ACHN (cell line): ENCODE measurements at places on chromosomes 4 and X.
A peak's percentile ranks its signal among the peaks of the same experiment; 100 is the strongest.

DNA sequence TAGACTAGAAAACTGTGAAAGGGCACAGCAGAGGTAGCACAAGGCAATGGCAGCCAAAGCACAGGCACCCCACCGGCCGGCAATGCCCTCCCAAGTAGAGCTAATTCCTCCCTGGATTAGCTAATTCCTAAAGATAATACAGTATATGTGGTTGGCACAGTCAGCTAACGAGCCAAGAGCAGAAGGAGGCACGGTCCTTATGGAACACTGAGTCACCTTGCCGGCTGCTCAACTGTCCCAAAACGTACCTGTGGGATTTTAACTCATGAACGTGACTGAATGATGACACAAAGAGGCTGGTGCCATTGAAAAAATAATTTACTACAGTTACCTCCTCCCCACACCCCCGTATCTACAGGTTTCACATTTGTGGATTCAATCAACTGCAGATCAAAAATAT is 9.1 kb upstream of the FGFBP1 start:
- no peak for DNase-seq

GRCh38 chr4:185265942-185266341 is 56.5 kb downstream of the SNX25 start:
- no peak for DNase-seq

DNA sequence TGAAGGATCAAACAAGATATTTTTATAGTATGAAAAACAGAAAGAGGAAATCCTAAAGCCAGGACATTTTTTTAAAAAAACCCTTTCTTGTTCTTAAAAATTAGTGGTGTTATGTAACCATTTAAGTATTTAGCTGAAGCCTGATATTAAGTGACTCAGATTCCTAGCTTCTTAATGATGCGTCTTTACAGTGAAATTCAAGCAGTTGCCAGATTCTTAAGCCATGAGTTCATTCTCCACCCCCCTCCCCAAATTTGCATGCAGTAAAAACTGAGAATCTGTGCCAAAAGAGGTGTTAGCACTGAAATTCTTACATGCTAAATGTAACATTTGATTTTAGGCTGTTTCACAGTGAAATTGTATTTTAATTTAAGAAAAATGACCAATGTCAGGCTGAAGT is 180.8 kb downstream of the RAPGEF2 start:
- peak; percentile 80 for DNase-seq

DNA sequence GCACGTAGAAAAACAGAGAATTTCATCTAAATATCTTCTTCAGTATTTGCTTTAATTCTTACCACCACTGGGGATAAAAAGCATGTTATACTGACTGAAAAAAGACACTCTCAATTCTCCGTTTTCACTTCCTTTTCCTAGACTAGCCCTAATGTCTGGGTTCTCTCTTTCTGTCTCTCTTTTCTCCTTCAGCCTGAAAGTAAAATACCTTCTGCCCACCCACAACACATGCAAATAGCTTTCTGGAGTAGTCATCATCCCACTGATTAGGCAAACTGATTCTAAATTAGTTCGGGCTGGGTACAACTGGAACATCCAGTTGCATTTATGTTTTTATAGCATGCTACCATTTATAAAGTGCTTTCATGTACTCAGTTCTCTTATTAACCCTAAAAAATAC is 142.4 kb upstream of the ANKRD50 start:
- DNase-seq = no peak

DNA sequence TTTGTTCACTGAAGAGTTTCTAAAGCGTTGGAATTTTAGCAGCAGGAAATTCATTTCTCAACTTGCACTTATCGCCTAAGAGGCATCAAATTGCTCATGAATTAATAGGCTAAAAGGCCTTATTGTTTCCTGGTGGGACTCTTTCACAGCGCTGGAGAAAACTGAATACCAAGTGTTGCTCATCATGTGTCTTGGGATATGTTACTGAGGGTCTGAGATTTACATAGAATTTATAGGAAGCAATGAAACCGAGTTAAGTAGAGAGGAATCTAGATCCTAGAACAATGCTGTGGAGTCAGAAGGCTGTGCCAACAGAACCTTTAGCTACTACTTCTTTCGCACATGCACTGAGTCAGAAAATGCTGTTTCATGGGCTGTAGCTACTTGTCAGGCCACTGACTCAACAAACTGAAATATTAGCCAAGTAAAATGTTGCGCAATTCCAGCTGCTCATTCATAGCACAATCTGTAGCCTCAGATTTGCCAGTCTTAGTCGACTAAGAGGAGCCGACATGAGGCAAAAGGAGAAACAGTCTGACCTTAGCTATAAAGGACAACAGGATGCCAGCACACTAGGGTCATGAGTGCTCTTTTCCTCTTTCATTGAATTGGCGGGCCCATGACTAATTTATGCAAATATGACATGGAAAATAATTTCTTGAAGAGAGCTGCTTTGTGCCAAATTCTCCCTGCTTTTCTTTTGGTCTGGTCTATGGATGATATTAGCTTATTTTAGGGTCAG is 35.9 kb upstream of the CXCL8 start:
- peak; percentile 96 for DNase-seq

DNA sequence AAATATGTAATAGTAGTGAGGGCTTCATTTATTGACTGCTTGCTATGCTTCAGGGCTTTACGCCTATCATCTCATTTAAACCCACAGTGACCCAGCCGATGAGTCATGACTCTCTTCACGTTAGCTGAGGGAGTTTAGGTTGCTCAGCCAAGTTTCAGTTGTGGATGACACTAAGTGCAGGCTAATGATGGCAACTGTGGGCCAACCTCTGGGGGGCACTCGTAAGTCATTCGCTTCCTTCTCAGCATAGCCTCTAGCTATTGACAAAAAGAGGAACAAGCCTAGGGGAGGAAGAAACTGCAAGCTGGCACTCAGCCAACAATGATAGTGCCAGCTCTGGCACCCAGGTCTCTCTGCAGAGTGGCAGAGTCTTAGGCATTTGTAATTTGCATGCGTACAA is 325.0 kb downstream of the ARHGAP10 start:
- DNase-seq = peak; percentile 25

- DNase-seq = no peak
Observed at GRCh38 chr4:88960576-88960975, 96.4 kb downstream of the FAM13A start.

DNA sequence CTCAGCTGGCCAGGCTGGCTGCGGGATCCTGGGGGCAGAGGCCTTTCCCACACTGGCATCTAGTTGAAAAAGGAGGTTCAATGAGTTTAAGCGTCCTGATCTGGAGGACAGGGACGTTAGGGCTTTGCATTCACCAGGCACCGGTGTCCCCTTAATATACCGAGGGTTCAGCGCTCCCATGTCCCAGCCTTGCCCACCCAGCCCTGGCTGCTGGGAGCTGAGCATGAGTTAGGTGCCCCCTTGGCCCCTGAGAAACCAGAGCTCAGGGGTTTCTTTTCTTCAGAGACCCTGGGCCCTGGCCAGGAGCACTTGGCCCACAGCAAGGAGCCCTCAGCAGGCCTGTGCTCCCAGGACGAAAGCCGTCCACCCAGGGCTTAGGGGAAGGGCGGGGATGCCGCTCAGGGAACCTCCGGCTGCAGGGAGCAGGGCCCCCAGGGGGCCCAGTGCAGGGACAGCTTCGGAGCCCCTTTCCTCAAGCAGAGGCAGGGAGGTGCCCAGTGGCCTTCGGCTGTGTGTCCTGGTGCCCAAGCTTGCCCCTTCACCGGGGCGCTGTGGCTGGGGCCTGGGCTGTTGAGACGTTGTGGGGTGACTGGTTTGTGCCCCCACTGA is 20.9 kb upstream of the DUSP9 start:
- DNase-seq = no peak

- DNase-seq = no peak
Observed at GRCh38 chrX:43881410-43882293, 598 bp downstream of the MAOB start.

GRCh38 chrX:105375816-105376215 is 155.3 kb upstream of the TEX13A start:
- no peak for DNase-seq

DNA sequence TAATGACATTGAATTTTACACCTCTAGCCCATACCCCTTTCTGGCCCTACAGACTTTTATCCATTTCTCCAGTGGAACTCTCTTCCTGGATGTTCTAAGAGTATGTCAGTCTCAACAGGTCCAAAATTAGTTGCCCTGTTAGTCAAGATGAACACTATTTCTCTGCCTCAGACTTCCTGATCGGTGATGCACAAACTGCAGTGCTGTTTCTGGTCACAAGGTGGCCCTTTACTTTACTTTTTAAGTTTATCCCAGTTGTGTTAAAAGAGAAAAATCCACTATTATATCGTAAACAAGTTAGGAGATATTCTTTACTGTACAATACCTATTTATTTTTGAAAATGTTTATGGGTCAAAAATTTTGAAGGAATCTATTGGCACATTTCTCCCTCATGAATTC is 13.1 kb downstream of the TCEAL7 start:
- DNase-seq = peak; percentile 50

- no peak for DNase-seq
Observed at GRCh38 chr4:2944586-2945526, 18.4 kb downstream of the NOP14 start.

DNA sequence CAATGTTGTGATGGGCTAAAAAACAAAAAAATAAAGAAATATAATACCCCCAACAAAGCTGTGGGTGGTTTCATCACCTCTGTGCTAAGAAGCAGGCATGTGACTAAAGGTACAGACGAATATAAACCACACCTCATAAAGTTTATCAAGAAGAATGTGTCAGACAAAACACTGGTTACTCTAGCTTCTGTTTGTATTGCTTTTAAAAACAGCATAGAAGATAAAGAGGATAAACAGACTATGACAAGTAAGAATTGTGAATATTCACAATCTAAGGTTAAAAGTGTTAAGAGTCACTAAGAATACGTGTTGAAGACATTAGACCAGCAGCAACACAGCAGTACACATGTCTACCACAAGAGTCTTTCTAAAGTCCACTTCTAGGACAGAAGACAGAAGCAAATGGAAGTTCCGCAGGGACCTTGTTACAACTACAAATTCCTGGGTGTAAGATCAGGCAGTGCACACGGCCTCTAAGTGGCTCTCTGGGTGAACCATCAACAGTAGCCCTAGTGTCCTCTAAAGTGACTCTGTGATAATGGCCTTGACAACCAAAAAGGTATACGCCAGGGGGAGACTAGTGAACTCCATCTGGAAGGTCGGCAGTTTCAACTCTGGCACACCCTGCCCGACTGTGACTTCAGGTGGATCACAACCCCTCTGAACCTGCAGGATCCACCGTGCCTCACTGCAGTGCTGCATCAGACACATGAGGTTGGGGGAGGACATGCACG is 8.3 kb upstream of the FGFBP2 start:
- DNase-seq = no peak

- DNase-seq = no peak
Observed at GRCh38 chr4:79155336-79155735, 170.5 kb downstream of the NAA11 start.
